ENCODE measurements at places on chromosomes 1 and 21.

GRCh38 chr21:38289705-38290485 is 33.1 kb downstream of the KCNJ15 start:
- no peak overlapping the region for H3K4me3 ChIP-seq
- no peaks in the 10 kb centered on the region for H3K27me3 ChIP-seq
- no peak for DNase-seq
- H3K4me1 ChIP-seq = no peaks in the 10 kb centered on the region
- H3K27ac ChIP-seq = no peak overlapping the region

DNA sequence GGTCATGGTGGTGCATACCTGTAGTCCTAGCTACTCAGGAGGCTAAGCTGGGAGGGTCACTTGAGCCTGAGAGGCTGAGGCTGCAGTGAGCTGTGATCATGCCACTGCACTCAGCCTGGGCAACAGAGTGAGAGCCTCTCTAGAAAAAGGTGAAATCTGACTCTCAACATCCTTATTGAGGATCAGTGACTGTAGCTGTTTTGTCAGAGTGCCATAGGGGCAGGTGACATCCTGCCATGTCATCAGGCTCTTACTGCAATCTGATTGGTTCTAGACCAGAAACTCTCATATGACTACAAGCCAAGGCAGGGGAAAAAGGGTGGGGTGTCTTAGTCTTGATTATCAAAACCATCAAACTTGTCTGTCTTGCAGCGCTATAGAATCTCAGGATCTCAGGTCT is 62.8 kb upstream of the NGF start:
- H3K36me3 ChIP-seq = no peaks in the 10 kb centered on the region
- no peak overlapping the region for H3K4me3 ChIP-seq
- H3K27ac ChIP-seq = no peak overlapping the region
- DNase-seq = no peak
- no peaks in the 10 kb centered on the region for H3K4me1 ChIP-seq

DNA sequence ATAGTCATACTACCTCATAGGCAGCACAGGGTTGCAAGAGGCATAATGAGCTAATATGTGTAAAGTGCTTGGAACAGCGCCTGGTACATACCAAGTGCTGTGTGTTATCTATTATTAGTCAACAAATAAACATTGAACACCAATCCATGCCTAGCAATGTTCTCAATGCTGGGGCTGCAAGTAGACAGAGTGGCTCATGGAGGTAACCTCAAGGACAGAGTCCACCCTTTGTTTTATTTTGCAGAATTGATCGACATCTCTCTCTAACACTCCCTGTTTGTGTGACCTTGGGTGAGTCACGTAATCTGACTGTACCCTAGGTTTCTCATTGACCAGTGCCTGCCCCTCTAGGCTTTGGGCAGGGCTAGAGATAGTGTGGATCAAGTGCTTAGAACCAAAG is 164.0 kb upstream of the KLHDC7A start:
- H3K27ac ChIP-seq = no peak overlapping the region
- no peaks in the 10 kb centered on the region for H3K4me1 ChIP-seq
- peaks cover 2% of the 10 kb centered on the region for H3K36me3 ChIP-seq
- DNase-seq = no peak
- peaks cover 5% of the 10 kb centered on the region for H3K27me3 ChIP-seq

DNA sequence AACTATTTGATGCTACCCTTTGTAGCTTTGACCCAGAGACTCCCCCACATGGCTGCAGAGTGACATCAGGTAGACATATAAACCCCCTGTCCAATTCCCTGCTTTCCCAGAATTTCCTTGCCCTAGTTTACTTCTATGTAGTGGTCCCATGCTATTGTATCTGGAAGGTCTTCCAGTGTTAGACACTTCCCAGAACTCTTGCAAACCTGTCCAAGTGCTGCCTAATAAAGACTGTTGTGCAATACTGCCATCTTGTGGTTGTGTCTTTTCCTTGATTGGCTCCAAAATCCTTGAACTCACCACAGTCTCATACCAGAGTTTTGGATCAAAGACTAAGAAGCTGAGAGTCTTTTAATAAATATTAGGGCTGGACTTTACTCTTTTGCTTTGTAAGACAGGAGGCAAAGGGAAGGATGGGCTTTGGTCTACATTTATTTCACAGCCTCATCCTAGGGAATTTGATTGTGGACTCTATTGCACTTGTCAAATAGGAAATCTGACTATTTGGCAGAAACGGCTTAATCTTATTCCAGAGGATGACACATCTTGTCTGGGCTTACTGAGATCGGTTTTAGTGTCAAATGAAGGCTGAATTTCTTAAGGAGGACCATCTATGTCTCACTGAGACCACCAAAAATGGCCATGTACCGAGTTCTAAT is 169.9 kb downstream of the LRRC7 start:
- H3K4me3 ChIP-seq = no peak overlapping the region
- no peak overlapping the region for H3K27ac ChIP-seq
- H3K4me1 ChIP-seq = no peaks in the 10 kb centered on the region
- no peaks in the 10 kb centered on the region for H3K27me3 ChIP-seq

DNA sequence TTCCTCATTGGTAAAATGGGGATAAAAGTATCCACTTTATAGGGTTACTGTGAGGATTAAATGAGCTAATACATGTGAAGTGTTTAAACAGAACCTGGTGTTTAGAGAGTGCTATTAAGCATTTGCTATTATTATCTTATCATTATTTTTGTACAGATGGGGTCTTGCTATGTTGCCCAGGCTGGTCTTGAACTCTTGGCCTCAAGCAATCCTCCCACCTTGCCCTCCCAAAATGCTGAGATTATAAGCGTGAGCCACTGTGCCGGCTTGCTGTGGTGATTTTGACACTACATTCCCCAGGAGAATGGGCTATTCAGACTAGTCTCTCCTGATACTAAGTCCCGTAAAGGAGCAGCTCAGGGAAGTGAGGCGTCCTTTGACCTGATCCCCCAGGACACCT is 6.3 kb upstream of the ARHGEF10L start:
- peaks cover 96% of the 10 kb centered on the region for H3K27me3 ChIP-seq
- no peak overlapping the region for H3K27ac ChIP-seq
- H3K36me3 ChIP-seq = no peaks in the 10 kb centered on the region
- H3K4me1 ChIP-seq = no peaks in the 10 kb centered on the region
- DNase-seq = no peak

GRCh38 chr1:54499360-54500106 is 48.5 kb upstream of the ACOT11 start:
- H3K4me3 ChIP-seq = peak overlapping the region; percentile 73
- peaks cover 6% of the 10 kb centered on the region for H3K4me1 ChIP-seq
- H3K27ac ChIP-seq = no peak overlapping the region
- no peak for DNase-seq
- H3K27me3 ChIP-seq = peaks cover 92% of the 10 kb centered on the region

- no peaks in the 10 kb centered on the region for H3K27me3 ChIP-seq
- no peaks in the 10 kb centered on the region for H3K36me3 ChIP-seq
- H3K4me3 ChIP-seq = no peak overlapping the region
- no peak overlapping the region for H3K27ac ChIP-seq
- no peaks in the 10 kb centered on the region for H3K4me1 ChIP-seq
- DNase-seq = no peak
Measured at GRCh38 chr1:207402744-207403143, 51.4 kb upstream of the CR2 start.

DNA sequence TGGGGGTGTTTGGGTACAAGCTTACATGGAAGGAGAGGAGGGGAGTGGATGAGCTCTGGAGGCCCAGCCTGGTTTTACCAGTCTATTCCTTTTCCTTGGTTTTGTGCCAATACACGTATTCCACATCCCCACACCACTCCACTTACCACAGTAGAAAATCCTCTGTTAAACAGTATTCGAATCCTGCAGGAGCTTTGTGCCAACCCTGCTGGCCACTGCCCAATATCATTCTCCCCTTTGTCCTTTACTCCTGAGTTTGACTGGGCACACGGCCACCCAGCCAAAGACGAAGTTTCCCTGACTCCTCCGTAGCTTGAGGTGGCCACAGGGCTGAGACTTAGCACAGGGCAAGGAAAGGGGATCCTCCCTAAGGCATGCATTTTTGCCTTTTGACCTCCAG is 61.6 kb downstream of the TMCO4 start:
- no peak overlapping the region for H3K4me3 ChIP-seq
- no peak overlapping the region for H3K27ac ChIP-seq
- no peaks in the 10 kb centered on the region for H3K27me3 ChIP-seq
- H3K4me1 ChIP-seq = no peaks in the 10 kb centered on the region

DNA sequence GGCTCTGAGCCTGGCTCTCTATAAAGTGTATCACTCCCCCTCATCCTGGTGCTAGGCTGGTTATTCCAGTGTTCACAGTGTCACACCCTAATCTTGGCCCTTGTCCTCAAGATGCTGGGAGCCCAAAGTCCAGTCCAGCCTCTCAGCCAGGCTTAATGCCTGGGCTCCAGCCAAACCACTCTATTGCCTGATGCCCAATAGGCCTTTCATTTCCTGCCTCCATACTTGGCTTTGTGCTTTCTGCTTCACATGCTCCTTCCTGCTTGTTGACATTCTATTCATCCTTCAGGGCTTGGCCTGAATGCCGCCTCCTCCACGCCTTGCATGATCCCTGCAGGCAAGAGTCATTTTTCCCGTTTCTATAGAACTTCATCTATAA is 1.7 kb downstream of the KLHDC8A start:
- H3K4me3 ChIP-seq = no peak overlapping the region
- H3K27me3 ChIP-seq = peaks cover 38% of the 10 kb centered on the region
- no peak for DNase-seq
- no peak overlapping the region for H3K27ac ChIP-seq
- H3K36me3 ChIP-seq = no peaks in the 10 kb centered on the region
